ENCODE measurements at places on chromosomes 3 and 15. TPM values are rescaled to one million over a fixed set of nuclear protein-coding genes. Genes with fewer than 3 reads are reported as not detected.
A peak's percentile ranks its signal among the peaks of the same experiment; 100 is the strongest.

PATL2 gene
- total RNA-seq, result 4.5 TPM

DNA sequence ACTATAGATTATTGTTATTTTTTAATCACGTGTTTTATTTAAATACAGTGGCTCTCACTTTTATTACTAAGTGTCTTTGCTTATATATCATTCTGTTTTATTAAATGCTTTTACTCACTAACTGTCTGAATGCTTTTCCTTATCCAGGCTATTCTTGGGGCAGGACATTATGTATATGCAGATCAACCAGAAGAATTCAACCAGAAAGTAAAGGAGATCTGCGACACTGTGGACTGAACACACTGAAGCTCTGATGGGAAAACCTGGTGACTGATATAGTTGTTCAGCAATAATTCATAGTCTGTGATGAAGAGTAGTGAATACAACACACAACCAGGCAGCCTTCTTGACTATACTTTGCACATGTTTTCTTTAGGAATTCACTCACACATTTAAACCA, 27.6 kb downstream of the ABHD5 start:
- H3K36me3 ChIP-seq, result peaks cover 57% of the 10 kb centered on the region
- H3K27ac ChIP-seq, result no peak overlapping the region
- H3K4me1 ChIP-seq, result no peaks in the 10 kb centered on the region

DNA sequence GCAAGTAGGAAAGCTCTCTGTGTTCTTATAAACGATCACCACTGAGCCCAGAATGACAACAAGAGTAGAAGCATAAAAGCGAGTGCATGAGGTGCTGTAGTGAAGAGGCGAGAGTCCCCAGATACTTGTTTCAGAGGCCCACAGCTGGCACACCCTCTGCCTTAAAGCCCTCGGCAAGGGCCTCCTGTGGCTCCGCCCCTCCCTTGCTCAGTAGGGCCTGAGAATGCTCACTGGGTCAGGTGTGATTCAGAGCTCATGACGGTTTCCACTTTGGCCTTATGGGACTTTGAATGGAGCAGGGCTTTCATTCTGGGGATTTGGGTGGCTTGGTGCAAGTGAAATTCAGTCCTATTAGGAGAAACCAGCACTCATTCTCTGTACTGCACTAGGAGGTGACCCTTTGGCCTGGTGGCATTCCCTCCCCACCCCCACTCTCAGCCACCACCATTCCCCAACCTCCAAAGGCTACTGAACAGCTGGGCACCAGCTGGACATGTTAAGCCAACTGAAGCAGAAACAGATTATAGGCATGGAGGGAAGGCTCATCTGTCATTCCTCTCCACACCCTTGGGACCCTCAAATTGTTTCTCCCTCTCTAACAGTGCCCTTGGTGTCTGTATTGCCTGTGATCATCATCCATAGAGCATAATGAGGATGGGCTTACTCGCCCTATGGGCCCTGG, 109.6 kb upstream of the CTDSPL start:
- no peak for DNase-seq
- no peaks in the 10 kb centered on the region for H3K27me3 ChIP-seq
- no peak overlapping the region for H3K4me3 ChIP-seq
- peaks cover 19% of the 10 kb centered on the region for H3K36me3 ChIP-seq
- H3K4me1 ChIP-seq, result no peaks in the 10 kb centered on the region

CCR9 gene
- not detected for total RNA-seq

ITGA11 gene
- 12.6 TPM for total RNA-seq

DNA sequence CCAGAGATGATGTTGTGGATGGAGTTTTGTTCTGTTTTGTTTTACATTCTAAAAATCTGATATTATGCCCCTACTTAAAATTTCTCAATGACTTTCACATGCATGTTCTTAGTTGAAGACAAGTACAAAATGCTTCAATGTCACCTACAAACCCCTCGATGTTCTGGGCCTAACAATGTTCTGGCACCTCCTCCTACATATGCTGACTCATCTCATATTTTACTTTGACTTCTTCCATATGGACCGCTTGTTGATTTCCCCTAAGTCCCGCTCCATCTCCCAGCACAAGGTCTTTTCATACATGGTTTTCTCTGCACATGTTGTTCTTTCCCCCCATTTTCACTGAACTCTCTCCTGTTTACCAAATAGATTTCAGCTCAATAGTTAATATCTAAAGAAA, 441.4 kb downstream of the CNTN6 start:
- DNase-seq, result no peak
- no peak overlapping the region for H3K27ac ChIP-seq
- no peak overlapping the region for H3K4me3 ChIP-seq
- no peaks in the 10 kb centered on the region for H3K36me3 ChIP-seq
- H3K4me1 ChIP-seq, result no peaks in the 10 kb centered on the region

VPS13C gene
- total RNA-seq, result 41.9 TPM

GRCh38 chr15:83358972-83359564, 74.6 kb upstream of the BNC1 start:
- H3K4me1 ChIP-seq, result no peaks in the 10 kb centered on the region
- no peak for DNase-seq
- no peaks in the 10 kb centered on the region for H3K36me3 ChIP-seq

GRCh38 chr3:182668541-182668940, 124.8 kb upstream of the ATP11B start:
- no peak for DNase-seq
- H3K36me3 ChIP-seq, result no peaks in the 10 kb centered on the region
- H3K4me3 ChIP-seq, result no peak overlapping the region
- no peak overlapping the region for H3K27ac ChIP-seq
- no peaks in the 10 kb centered on the region for H3K4me1 ChIP-seq

UROC1 gene
- total RNA-seq, result not detected

DNA sequence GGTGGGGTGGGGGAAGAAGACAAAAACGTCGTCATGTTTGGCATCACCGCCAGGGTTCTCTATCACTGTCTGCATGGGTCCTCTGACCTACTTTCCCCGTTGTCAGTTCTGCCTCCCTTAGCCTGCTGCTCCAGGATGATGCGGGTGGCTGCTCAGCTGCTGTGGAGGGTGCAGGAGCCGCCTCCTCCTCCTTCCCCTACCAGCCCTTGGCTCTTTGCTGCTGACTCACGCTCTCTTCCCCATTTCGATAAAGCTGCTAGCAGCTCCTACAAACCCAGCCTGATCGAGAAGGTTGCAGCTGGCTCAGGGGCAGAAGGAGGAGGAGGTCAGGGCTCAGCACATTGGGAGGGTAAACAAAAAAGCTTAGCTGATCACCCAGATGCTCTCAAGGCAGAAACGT, 49.5 kb upstream of the SEC13 start:
- H3K4me3 ChIP-seq, result no peak overlapping the region
- H3K27me3 ChIP-seq, result no peaks in the 10 kb centered on the region
- H3K4me1 ChIP-seq, result no peaks in the 10 kb centered on the region
- DNase-seq, result no peak
- no peak overlapping the region for H3K27ac ChIP-seq
- no peaks in the 10 kb centered on the region for H3K36me3 ChIP-seq

BDH1 gene
- 4.0 TPM for total RNA-seq

DNA sequence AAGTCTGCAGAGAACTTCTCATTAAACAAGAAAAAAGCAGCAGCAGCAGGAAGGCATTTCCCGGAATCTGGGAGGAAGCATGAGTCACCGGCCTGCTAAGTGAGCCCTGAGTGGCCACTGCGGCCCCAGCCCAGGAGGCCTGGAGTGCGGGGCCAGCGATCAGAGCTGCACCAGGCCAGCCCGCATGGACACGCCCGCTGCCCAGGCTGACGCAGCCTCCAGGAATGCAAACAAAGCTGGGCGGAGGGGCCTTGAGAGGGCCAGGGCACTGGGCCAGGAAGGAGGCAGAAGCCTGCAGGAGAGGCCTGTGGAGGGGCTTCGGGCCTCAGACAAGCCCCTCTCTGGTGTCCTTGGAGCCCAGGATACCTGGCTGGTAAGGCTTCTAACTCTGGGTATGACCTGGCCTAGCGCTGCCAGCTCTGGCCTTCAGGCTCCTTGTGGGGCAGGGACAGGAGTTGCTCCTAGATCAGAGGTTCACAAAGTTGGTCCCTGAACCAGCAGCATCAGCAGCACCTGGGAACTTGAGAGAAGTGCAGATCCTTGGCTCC, 101.2 kb downstream of the SMAD6 start:
- H3K27me3 ChIP-seq, result no peaks in the 10 kb centered on the region
- H3K27ac ChIP-seq, result peak overlapping the region; percentile 70
- no peaks in the 10 kb centered on the region for H3K36me3 ChIP-seq
- no peak overlapping the region for H3K4me3 ChIP-seq
- H3K4me1 ChIP-seq, result peaks cover 27% of the 10 kb centered on the region

GRCh38 chr3:57856675-57857074, 100.6 kb downstream of the SLMAP start:
- H3K4me3 ChIP-seq, result no peak overlapping the region
- H3K36me3 ChIP-seq, result peaks cover 16% of the 10 kb centered on the region
- no peak for DNase-seq
- H3K27ac ChIP-seq, result no peak overlapping the region
- no peaks in the 10 kb centered on the region for H3K4me1 ChIP-seq

All from right atrium auricular region (tissue), 2 donors.